Stimulated activated CD8-positive, alpha-beta memory T cell treated with anti-CD3 and anti-CD28 coated beads, Interleukin-2, amount 100 ng/mL, for 1 hour (primary cell): ENCODE measurements at places on chromosomes 16 and 17.

DNA sequence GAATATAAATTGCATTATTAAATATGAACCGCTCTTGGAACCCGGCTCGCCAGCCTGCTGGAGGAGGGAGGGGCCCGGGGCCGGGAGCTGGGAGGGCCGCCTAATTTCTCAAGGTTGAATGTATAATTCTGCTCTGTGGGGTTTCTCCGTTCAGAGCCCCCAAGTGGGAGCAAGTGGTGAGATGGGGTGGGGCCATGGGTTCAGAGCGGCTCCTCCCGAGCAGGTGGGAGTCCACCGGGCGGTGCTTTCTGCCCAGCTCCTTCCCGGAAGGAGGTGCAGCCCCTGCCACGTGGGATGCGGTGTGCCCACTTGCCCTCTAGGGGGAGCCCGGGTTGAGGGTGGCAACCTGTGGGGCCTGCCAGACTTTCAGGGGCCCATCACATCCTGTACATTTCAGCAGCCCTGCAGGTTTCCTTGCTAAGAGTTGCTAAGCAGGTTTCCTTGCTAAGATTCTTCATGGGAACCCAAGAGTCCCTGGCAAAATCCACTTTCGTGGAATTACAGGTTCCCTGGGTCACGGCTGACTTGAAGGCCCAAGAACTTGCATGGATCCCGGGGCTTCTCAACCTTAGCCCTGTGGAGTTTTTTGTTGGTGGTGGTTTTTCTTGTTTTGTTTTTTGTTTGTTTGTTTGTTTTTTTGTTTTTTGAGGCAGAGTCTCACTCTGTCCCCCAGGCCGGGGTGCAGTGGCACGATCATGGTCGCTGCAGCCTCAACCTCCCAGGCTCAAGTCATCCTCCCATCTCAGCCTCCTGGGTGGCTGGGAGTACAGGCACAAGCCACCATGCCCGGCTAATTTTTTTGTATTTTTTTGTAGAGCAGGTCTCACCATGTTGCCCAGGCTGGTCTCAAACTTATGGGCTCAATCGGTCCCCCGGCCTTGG is 196.7 kb upstream of the GSE1 start:
- DNase-seq = peak; percentile 38

- DNase-seq = no peak
Observed at GRCh38 chr16:29811170-29811895, 660 bp upstream of the PRRT2 start.

DNA sequence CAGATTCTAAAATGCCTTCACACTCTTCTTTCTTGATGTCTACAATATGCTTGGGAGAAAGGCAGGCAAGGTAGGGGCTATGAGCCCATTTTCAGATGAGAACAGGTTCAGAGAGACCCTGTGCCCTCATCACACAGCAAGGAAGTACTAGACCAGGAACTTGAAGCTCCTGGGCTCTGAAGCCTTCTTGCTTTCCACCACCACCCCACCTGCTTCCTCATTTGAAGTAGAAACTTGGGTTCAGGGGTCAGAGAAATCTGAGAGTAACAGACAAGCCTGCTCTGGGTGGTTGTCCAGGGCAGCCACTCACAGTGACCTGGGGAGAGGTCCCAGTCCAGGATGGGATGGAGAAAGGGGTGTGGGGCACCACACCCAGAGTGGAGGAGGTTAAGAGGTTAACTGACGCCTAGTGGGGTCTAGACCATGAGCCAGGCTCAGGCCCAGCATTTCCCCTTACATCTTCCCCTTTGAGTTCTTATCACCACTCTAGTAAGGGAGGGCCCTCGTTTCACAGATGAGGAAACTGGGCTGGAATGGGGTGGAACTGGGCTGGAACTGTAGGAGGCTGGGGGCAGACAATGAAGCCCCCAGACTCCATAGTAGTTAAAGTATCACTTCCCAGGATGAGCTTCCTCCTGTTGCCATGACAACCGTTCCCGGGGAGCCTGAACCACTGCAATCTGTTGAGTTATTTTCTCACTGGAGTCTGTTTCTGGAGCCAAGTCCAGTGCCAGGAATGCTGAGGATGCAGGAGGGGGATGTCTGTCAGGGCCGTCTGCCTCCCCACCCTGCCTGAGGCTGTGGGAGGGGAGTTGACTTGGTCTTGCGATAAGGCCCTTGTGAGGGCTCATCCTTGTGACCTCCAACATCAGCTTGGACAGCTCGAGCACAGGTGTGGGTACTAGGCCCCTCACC is 16.2 kb upstream of the PHF12 start:
- no peak for DNase-seq

DNA sequence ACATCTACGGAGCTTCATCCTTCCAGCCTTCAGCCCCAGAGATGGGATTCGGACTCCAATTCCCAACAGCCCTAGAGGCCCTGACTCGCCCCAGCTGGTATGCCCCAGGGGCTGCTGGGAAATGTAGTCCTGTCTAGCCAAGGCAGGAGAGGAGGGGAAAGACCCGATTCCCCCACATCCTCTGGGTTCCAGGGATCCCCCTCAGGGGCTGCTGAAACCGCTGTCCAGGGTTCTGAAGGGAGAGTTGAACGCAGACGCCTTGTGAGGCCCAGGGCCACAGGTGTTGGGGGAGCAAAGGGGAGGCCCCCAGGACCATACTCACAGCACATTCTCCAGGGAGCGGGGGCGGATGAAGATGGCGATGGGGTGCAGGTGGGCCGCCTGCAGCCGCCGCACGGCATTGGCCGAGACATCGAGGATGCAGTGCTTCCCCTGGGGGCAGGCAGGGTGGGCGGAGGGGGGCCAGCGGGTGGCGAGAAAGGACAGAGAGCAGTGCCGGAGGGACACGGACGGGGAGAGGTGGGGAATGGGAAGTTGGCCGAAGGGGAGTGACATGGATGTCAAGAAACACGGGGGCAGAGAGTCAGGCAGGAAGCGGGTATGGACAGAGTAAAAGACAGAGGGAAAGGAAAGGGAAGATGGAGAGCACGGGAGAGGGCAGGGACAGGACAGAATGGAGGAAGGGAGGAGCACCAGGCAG is 12.6 kb upstream of the ASGR1 start:
- no peak for DNase-seq

- DNase-seq = no peak
Observed at GRCh38 chr17:5747276-5747675, 163.0 kb upstream of the NLRP1 start.

DNA sequence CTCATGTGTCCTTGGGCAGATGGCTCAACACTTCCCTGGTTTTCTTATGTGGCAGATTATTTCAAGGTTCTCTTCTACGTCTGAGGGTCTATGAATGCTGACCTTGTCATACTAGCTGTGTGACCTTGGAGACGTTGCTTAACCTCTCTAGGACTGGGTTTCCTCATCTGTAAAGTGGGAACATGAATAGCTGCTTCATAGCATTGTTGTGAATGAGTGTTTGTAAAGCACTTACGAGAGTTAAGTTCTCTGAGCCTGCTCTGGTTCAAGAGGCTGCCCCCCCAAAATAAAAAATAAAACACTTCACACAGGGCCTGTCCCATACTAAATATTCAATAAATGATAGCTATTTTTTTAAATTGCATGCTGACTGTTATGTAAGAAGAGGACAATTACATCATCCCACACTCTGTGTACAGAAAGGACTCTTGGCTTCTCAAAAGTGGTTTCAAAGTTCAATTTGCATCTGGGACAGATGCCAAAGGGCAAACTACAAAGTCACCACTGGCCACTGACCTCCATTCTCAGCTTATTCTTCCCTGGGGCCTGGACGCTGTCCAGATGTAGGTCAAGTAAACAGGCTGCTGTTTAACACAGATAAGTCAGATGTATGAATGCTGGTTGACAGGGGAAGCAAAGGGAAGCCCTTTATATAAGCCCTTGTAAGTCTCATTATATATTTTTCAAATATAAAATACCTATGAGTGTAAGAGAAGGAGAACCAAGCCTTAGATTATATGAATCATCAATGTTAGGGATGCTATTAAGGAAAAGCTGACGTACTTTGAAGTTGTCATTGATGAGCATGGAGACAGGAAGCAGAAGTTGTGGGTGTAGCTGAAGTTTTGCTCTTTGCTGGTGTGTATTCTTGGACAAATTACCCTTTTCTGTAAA is 15.4 kb upstream of the NDEL1 start:
- no peak for DNase-seq

GRCh38 chr16:4212934-4213296 is 29.0 kb downstream of the SRL start:
- DNase-seq = no peak

GRCh38 chr16:11349599-11350276 is 4.5 kb downstream of the RMI2 start:
- DNase-seq = no peak

DNA sequence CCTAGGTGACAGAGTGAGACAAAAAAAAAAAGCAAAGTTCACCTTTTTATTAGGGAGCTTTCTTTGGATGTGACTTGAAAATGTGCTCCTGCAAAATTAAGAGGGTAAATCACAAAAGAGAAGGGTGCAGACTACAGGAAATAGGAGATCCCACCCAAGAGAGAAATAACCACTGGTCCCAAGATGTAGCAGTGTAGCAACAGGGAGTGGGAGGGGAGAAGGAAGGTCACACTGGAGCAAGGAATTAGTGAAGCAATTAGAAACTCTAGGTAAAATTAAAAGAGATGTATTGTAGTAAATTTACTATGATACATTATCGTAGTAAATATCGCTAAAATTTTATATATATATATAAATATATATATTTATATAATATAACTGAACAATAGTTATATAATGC is 12.3 kb upstream of the SPN start:
- DNase-seq = no peak

GRCh38 chr16:81560979-81561657 is 116.5 kb downstream of the CMIP start:
- DNase-seq = no peak

- DNase-seq = no peak
Observed at GRCh38 chr17:50059256-50059655, 3.3 kb downstream of the ITGA3 start.

DNA sequence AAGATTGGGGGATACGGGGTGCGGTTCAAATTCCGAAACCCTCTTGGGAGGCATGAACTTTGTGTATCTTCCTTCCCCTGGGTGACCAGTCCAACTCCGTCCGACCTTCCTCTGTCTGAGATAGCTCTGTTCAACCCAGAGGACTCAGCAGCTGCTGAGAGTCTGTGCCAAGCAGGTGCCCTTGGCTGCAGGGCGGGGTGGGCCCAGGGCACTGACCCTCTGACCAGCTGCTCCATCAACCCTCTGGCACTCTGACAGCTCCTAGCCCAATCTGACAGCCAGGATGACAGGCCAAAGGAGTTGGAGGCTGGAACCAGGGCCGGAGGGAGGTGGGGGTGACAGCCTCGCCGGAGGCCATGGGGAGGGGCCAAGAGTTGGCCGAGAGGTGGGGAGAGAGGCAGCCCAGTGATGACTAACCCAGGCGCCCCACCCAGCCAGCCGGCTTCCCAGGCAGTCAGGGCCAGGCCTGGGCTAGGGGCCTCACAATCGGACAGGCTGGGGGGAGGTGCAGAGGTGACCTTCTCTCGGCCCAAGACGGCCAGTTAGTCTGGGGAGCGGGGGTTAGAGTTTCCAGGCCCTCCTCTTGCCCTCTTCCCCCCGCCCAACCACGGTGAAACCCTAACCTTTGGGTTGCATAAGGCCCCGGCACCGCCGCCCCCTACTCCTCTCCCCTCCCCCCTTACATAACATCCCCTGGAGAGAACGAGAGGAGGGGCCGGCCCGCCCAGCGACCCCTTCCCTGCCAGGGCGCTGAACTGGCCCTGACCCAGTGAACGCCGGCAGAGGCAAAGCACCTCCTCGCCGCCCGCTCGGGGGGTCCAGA is 5.0 kb upstream of the TLCD2 start:
- DNase-seq = no peak

- no peak for DNase-seq
Observed at GRCh38 chr16:28180655-28181460, 30.9 kb downstream of the XPO6 start.

GRCh38 chr17:58415371-58416055 is 1.8 kb downstream of the RNF43 start:
- DNase-seq = no peak

- DNase-seq = no peak
Observed at GRCh38 chr17:57553991-57554825, 190.9 kb downstream of the CCDC182 start.

DNA sequence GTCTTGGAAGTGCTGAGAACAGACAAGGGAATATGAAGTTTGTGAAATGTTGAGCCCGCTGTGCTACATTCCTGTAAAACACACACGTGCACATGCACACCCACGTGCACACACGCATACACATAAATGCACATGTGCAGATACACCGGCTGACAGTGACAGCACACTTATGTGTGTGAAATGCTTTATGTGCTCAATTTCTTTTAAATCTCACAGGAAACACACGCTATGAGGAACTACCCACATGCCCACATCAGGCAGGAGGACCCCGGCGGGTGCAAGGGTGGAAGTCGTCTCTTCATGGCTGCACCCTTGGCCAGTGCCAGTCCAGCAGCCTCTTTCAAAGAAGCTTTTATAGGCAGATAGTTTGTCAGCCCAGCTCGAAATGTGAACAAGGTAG is 561 bp upstream of the WFDC1 start:
- DNase-seq = no peak

- no peak for DNase-seq
Observed at GRCh38 chr17:66472123-66472522, 169.7 kb downstream of the PRKCA start.

DNA sequence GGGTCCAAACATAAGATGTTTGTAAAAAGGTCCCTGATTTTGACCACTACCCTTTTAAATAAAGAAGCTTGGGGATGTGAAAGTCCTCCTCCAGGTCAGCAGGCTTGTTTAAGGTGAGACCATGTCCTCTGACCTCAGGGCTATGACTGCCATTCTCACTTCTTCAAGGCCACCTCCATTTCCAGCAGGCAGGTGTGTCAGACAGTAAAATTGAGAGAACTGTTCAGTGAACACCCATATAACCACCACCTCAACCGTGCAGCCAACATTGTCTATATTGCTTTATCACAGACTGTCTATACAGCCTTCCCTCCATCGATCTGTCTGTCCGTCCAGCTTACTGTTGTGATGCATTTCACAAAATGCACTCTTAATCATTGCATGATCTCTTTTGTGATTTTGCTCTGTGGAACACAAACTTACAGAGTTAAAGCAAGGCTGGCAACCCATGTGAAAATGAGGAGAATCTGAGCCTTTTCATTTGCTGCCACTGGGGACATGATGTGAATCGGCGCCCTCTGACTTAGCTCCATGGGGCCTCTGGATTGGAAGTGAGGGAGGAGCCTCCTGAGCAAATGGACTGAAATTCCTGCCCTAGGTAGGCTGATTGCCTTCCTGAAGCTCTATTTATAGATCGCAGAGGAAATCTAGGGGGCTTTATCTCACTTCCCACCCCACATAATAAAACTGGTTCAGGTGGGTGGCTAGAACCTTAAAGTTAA is 53.8 kb downstream of the ZNRF1 start:
- no peak for DNase-seq

DNA sequence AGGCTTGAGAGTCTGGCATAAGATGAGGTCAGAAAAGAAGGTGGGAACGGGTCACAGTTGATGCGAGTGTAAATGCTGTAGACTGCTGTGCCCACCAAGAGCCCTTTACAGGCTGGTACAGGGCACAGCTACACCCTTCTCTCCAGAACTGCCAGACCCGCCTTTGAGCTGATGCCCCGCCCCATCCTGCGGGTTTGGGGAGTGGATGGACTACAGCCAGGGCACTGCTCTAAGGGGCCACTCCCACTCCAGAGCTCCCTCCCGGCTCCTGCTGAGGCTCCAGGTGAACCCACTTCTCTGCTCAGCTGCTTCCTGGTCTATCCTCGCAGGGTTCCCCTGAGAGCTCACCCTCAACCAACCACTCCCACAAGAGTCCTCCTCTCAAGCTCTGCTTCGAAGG is 12.3 kb downstream of the MEIOB start:
- DNase-seq = no peak

GRCh38 chr17:1977583-1978395 is 47.3 kb downstream of the RTN4RL1 start:
- no peak for DNase-seq

GRCh38 chr17:3799181-3799945 is 1.6 kb downstream of the ITGAE start:
- no peak for DNase-seq

GRCh38 chr17:71085238-71086033 is 916.1 kb downstream of the KCNJ2 start:
- no peak for DNase-seq
